ENCODE measurements at places on chromosomes 5 and 9.

DNA sequence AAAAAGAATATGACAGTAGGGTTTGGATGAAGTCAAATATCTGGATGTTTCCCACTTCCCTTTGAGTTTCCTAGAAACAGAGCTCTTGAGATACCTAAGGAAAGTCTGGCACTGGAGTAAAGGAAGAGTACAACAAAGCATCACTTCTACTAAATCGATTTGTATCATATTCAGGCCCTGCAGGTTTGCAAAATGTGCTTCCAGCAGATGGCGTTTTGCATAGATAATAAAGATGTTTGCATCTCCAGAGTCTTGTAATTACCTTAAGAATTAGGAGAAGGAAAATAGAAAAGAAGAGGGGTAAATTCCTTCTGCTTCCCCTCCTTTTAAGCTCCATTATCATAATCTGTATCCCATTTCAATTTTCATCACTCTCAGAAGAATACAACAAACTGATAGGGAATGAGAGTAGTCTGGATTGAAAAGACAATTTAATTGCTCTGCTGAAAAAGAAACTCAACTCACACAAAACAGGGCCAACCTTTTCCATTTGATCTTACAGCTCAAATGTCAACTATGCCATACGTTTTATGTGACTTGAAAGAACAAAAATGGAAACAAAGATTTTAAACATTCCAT lies 380.4 kb downstream of the PTPRD start:
- H3K4me1 ChIP-seq, result no peaks in the 10 kb centered on the region
- no peaks in the 10 kb centered on the region for H3K27me3 ChIP-seq

DNA sequence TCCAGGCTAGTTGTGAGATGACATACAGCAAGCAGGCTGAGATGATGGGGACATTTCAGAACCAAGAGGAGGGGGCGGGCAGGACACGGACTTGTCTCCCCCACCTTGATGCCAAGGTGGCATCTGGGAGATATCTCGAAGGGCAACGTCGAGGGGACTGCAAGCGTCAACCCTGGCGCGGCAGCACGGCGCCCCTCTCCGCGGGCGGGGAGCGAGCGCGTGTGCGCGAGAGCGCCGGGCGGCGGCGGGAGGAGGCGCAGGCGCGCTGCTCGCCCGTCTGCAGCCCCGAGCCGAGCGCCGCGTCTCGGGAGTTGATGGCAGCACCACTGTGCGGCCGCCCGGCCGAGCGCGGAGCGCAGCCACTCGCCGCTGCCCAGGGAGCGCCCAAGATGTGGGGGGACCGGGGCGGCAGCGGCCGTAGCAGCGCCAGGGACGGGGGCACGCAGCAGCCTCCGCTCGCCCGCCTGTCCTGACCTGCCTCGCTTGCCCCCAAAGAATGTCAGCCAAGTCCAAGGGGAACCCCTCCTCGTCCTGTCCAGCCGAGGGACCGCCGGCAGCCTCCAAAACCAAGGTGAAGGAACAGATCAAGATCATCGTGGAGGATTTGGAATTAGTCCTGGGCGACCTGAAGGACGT lies at the start of gene PRR16:
TSS of gene PRR16 (plus strand) at position 310 of the 636 bp plus-strand sequence.
- DNase-seq, result no peak
- no peaks in the 10 kb centered on the region for H3K27me3 ChIP-seq
- peak within 1 kb of the TSS; percentile 93 for H3K4me3 ChIP-seq
- peak within 1 kb of the TSS; percentile 85 for H3K27ac ChIP-seq

GRCh38 chr5:111680737-111681413 lies 76.1 kb downstream of the NREP start:
- H3K27ac ChIP-seq, result peak overlapping the region; percentile 23
- DNase-seq, result peak; percentile 32
- H3K4me3 ChIP-seq, result peak overlapping the region; percentile 55
- no peaks in the 10 kb centered on the region for H3K36me3 ChIP-seq

GRCh38 chr9:119160551-119160950 lies 208.7 kb downstream of the BRINP1 start:
- H3K4me1 ChIP-seq, result peaks cover 3% of the 10 kb centered on the region
- no peak overlapping the region for H3K27ac ChIP-seq
- H3K27me3 ChIP-seq, result no peaks in the 10 kb centered on the region
- DNase-seq, result no peak
- no peak overlapping the region for H3K4me3 ChIP-seq

DNA sequence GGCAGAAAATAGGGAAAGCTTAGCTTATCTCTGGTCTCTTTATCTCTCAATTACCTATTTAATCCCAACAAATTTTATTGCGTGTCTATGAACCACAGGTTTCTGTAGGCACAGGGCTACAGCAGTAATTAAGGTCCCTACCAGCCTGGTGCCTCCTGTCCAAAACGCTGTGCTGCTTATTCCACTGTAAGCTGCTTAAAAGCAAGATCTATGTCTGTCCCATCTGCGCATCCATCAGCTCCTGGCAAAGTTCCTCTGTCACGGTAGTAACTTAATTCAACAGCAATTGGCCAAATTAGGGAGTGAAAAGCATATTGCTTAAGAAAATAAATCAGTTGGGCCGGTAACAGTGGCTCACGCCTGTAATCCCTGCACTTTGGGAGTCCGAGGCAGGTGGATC lies 235.8 kb upstream of the VLDLR start:
- H3K4me3 ChIP-seq, result no peak overlapping the region
- no peaks in the 10 kb centered on the region for H3K36me3 ChIP-seq
- H3K27me3 ChIP-seq, result no peaks in the 10 kb centered on the region
- no peaks in the 10 kb centered on the region for H3K4me1 ChIP-seq

GRCh38 chr5:161847941-161848391 lies at the start of gene GABRA1:
GABRA1 (plus strand) TSS chr5:161848120; CDS start chr5:161850811, 2,691 bp downstream.
- H3K36me3 ChIP-seq, result no peaks in the 10 kb centered on the region
- DNase-seq, result no peak
- H3K4me3 ChIP-seq, result peak within 1 kb of the TSS; percentile 53
- no peaks in the 10 kb centered on the region for H3K4me1 ChIP-seq
- H3K27me3 ChIP-seq, result no peaks in the 10 kb centered on the region
- H3K27ac ChIP-seq, result no peak within 1 kb of the TSS

DNA sequence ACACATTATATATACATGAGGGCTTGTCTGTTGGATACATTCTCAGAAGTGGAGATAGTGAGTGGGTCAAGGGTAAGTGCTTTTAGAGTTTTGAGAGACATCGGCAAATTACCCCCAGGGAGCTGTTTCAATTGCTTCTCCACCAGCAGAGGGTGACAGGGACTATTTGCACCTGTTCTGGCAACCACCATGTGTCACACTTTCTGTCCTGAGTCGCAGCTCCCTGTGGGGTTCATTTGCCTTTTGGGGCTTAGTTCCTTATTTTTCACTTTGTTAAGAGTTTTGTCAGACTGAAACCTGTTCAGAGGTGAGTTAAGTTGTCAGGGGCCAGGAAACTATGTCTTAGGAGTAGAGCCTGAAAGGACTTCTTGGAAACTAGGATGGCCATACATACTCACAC lies 20.1 kb upstream of the SLC36A1 start:
- no peaks in the 10 kb centered on the region for H3K36me3 ChIP-seq
- H3K27me3 ChIP-seq, result no peaks in the 10 kb centered on the region
- H3K4me3 ChIP-seq, result no peak overlapping the region

DNA sequence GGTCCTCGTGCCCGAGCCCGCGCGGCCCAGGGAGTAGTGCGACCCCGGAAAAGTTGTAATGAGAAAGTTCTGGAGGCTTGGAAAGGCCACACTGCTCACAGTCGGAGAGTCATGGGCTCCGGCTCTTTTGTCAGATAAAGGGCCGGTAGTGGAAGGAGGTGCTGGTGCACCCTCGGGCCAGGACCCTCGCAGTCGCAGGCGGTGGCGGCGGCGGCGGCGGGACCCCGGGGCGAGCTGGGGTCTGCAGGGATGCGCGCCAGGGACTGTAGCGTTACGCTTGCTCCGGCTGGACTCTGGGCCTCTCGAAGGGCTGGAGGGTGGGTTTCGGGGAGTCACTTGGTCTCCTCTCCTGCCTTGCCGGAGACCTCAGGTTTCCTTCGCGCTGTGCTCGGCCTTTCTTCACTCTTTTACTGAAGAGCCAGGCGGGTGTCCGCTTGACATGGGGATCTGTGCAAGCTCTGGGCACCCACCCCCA lies 1.5 kb downstream of the RORB start:
- no peak for DNase-seq
- peaks cover 31% of the 10 kb centered on the region for H3K4me1 ChIP-seq
- H3K27ac ChIP-seq, result no peak overlapping the region
- no peaks in the 10 kb centered on the region for H3K36me3 ChIP-seq

- no peak for DNase-seq
- H3K4me3 ChIP-seq, result no peak overlapping the region
- no peaks in the 10 kb centered on the region for H3K36me3 ChIP-seq
- no peaks in the 10 kb centered on the region for H3K27me3 ChIP-seq
Measured at GRCh38 chr5:110383231-110383630, 343.2 kb downstream of the TMEM232 start.

DNA sequence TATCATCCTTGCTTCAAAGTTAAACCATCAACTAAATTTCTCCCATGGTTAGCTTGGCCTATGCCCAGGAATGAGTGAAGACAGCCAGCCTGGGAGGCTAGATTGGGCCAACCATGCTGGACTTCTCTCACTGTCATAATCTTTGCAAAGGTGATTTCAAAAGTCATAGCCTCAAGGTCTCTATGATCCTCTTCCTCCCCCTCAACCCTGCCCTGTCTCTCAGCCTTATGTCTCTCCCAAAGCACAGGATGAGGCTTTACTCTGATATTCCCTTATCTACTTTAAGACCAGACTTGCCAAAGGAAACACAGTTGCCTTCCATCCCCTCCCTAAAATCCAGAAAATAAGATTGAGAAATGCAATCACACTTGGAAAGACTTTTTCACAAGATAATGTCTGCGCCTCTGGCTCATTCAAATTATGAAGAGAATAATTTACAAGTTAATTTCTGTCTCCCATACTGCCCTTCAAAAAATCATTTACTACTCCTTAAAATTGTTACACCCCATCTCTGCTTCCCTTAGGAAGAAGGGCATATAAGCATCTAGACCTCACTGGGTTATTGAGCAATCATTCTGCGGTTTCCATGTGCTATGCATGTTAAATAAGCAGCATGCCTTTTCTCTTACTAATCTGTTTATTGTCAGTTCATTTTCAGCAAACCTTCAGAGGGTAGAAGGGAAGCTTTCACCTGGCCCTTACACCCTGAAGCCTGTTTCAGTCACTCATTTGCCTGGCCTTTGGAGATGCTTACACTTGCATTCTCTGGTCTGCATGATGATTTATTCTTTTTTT lies 113.8 kb upstream of the ANKRD55 start:
- DNase-seq, result no peak
- no peaks in the 10 kb centered on the region for H3K27me3 ChIP-seq
- no peaks in the 10 kb centered on the region for H3K36me3 ChIP-seq
- H3K4me3 ChIP-seq, result no peak overlapping the region
- H3K4me1 ChIP-seq, result peaks cover 11% of the 10 kb centered on the region

DNA sequence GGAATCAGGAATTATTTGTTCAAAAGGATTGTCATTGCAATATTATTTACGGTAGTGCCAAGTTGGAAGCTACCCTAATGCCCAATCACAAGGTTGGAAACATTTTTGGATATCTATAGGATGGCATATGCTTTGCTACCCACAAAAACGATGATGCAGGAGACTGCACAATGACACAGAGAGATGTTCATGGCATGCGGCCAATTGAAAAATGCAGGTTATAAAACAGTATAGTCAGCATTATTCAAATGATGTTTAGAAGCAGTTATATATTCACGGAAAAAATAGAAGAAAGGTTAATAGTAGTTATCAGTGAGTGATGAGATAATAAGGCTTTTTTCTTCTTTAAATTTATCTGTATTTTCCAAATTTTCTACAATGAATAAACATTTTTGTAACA lies 5.9 kb upstream of the ACSL6 start:
- no peaks in the 10 kb centered on the region for H3K4me1 ChIP-seq
- no peaks in the 10 kb centered on the region for H3K36me3 ChIP-seq
- no peaks in the 10 kb centered on the region for H3K27me3 ChIP-seq
- no peak overlapping the region for H3K4me3 ChIP-seq

GRCh38 chr5:982377-983237 lies 26.0 kb upstream of the NKD2 start:
- no peaks in the 10 kb centered on the region for H3K27me3 ChIP-seq
- no peak overlapping the region for H3K27ac ChIP-seq
- DNase-seq, result no peak

DNA sequence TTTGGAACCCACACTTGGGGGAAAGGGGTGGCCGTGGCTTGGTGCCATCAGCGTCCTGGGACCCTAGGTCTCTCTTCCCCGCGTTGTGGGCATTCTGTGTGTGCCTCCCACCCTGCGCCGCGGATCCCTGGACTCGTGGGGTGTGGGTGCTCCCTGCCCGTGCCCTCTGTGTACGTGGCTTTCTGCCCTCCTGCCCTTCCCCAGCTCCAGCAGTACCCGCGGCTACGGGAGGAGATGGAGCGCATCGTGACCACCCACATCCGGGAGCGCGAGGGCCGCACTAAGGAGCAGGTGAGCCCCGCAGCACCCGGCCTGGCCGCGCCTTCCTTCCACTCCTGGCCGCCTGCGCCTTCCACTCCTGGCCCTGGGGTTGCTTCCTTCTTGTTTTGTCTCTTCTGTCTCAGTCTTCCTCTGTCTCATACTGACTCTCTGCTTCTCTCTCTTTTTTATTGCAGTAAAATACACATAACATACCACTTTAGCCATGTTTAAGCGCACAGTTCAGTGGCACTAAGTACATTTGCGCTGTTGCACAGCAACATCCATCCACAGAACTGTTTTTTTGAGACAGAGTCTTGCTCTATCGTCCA lies 30.7 kb downstream of the DNM1 start:
- no peaks in the 10 kb centered on the region for H3K27me3 ChIP-seq
- no peak overlapping the region for H3K4me3 ChIP-seq
- H3K27ac ChIP-seq, result no peak overlapping the region
- H3K36me3 ChIP-seq, result no peaks in the 10 kb centered on the region

GRCh38 chr5:1026700-1027621 lies 18.4 kb downstream of the NKD2 start:
- no peaks in the 10 kb centered on the region for H3K27me3 ChIP-seq
- no peaks in the 10 kb centered on the region for H3K36me3 ChIP-seq
- H3K4me3 ChIP-seq, result no peak overlapping the region
- H3K4me1 ChIP-seq, result no peaks in the 10 kb centered on the region
- no peak overlapping the region for H3K27ac ChIP-seq

GRCh38 chr5:82004511-82004910 lies 32.7 kb downstream of the ATG10 start:
- DNase-seq, result no peak
- no peaks in the 10 kb centered on the region for H3K4me1 ChIP-seq
- H3K36me3 ChIP-seq, result no peaks in the 10 kb centered on the region
- H3K27me3 ChIP-seq, result no peaks in the 10 kb centered on the region

DNA sequence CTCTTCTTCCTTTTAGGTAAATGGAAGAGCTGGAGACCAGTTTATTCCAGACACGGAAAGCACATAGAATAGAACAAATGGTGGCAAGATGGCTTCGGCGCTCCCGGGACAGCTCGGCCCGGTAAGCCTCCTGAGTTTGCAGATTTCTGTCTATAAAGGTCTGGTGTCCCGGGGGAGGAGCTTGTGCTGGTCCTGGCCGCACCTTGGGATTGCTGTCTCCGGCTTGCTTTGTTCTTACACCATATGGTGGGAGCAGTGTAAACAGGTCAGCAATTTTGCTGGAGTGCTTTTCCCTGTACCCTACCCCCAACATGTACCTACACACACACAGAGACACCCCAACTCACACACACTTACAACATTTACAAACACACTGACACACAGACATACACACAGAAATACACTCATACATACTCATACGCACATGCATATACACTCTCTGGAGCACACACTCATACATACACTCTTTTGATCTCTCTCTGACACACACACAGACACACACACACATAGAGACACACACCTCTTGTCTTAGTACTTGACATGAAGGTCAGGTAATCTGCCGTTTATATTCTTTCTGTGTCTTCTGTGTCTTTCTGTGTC lies 42.0 kb downstream of the FRMPD1 start:
- no peaks in the 10 kb centered on the region for H3K4me1 ChIP-seq
- H3K27me3 ChIP-seq, result no peaks in the 10 kb centered on the region
- H3K4me3 ChIP-seq, result no peak overlapping the region
- no peak overlapping the region for H3K27ac ChIP-seq
- no peaks in the 10 kb centered on the region for H3K36me3 ChIP-seq

GRCh38 chr9:93680443-93681268 lies 104.3 kb downstream of the PHF2 start:
- no peak overlapping the region for H3K27ac ChIP-seq
- peaks cover 24% of the 10 kb centered on the region for H3K36me3 ChIP-seq
- H3K4me1 ChIP-seq, result no peaks in the 10 kb centered on the region
- DNase-seq, result no peak

All from thoracic aorta (tissue), 2 donors.